ENCODE measurements at places on chromosomes 5 and 9.

DNA sequence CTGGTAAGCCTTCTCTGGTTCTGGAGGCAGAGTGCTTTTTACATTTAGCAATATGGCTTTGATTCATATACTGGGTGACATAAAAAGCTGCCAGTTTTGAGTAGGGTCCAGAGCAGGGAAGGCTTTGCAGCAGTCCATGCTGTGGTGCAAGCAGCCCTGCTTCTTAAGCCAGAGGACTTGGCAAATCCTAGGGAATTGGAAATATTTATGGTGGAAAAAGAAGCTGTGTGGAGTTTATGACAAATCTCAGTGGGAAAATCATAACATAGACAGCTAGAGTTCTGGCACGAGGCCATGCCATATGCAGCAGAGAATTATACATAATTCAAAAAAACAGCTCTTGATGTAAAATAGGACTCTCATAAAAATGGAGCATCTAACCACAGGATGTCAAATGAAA lies 536.4 kb downstream of the RASEF start:
- DNase-seq: no peak

DNA sequence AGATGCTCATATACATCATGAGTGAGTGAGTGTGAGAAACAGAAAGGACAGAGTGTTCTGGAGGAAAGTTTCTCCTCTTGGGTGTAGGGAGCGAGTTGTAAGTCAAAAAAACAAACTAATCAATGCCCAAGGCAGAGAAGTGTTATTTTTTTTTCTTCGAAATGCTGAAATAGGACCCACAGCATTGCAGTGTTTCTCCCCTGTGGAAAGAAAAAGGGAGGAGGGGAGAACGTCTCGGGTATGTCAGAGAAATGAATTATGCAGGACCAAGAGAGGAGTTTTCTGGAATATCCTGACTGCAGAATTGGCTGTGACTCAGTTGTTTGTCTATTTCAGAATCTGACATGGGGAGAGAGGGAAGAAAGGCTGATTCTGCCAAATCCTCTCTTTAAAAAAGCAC lies 337.9 kb upstream of the RFX3 start:
- DNase-seq: no peak

- DNase-seq: no peak
Measured at GRCh38 chr9:110526426-110526825, 53.1 kb downstream of the SVEP1 start.

DNA sequence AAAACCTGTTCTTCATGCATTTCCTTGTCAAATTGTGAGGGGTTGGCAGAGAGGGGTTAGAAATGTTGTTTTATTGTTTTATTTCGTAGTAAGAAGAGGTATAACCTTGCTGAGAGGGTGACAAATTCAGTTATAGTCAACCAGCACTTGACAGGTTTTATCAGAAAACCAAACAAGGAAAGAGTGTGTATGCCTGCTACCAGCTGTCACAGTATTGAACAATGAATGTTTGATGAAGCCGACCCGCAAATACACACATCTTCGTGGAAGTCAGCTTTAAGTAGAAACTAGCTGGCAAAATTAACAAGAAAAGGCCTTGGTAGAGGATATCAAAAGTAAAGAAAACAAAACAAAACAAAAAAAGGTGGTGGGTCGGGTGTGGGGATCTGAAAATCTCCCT lies 214.6 kb upstream of the TLE4 start:
- no peak for DNase-seq

DNA sequence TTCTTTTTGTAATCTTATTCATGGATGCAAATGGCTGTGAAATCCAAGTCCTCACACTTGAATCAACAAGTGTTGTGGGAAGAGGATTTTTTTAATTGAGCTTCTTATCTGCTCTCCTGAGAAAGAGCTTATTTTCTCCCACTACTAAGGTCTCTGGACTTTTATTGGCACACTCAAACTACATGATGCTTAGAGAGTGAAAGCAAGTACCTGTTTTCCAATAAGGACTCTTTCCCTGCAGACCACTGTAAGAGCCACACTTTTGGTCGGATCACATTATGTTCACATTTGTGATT lies 546.4 kb upstream of the ARRDC3 start:
- no peak for DNase-seq

- DNase-seq: no peak
Measured at GRCh38 chr5:132396589-132397031, 27.1 kb downstream of the SLC22A5 start.

- DNase-seq: no peak
Measured at GRCh38 chr9:13281356-13282016, 2.0 kb upstream of the MPDZ start.

DNA sequence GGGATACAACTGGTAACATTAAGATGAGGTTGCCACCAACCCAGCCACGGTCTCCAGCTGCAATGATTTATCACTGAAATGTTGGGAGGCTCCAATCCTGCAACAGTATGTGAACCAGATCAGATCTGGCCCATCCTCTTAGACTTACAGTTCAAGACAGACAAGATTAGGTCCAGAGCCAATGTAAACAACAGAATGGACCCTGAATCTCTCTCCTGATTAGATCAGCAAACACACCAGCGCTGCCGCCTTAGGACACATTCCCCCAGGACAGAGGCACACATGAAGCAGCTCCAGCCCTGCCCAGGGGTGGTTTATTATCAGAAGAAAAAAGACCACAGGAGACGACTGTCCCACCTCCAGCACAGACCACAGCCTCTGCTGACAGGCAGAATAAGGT lies 82.1 kb downstream of the SLIT3 start:
- DNase-seq: no peak

DNA sequence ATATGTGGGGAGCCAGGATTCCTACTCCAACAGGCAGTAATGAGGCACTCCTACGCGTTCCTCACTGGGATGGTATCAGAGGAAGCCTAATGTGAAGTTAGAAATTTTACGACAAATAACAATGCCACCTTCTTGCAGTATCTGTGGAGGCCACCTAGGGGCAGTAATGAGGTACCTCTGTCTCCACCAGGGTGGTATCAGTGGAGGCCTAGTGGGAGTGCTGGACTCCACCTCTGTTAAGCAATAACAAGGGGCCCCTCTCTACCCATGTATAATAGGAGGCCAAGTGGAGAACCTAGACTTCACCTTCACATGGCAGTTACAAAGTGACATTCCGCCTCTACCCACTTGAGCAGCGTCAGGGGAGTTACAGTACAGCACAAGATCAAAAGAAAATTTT lies 147.9 kb downstream of the PLPPR1 start:
- no peak for DNase-seq

- no peak for DNase-seq
Measured at GRCh38 chr5:14486996-14487896, 94.3 kb upstream of the OTULINL start.

- no peak for DNase-seq
Measured at GRCh38 chr5:67198917-67199316, 2.3 kb upstream of the CD180 start.

GRCh38 chr5:111774525-111774924 lies 17.5 kb upstream of the NREP start:
- DNase-seq: no peak

DNA sequence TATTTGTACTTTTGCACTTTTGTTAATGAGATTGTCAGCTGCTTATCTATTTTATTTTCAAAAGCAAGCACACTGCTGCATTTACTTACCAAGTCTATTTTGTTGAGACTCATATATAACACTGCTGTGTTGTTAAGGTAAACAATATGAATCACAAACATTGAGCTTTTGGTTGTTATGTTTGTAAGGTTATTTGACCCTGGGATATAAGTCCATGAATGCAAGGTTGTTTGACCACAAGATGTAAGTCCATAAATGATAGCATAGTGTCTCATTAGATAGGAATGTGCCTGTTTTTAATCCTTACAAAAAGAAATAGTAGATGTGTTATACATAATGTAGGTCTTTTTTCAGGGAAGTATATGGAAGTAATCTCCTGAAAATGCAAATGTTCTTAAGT lies 845.9 kb downstream of the CDH9 start:
- no peak for DNase-seq

DNA sequence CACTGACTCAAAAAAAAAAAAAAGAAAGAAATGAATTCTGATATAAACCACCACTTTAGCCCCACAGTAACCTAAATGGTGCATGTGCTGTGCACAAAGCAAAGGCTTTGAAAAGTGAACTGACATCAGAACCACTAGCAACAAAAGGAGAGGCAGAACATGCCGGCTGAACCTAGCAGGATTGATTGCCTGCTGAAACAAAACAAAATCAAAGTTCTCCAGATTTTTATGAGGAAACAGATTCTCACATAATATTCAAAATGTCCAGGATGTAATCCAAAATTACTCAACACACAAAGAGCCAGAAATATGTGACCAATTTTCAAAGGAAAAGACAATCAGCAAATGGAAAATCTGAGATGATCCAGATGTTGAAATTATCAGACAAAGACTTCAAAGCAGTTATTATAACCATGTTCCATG lies 37.9 kb downstream of the UBTD2 start:
- DNase-seq: no peak

All from esophagus squamous epithelium (tissue), 5 donors.